ENCODE measurements at places on chromosomes 13 and 19.

- DNase-seq: peak; percentile 3
These were observed 2.8 kb upstream of the CEACAM5 start for GRCh38 chr19:41705393-41706174.

DNA sequence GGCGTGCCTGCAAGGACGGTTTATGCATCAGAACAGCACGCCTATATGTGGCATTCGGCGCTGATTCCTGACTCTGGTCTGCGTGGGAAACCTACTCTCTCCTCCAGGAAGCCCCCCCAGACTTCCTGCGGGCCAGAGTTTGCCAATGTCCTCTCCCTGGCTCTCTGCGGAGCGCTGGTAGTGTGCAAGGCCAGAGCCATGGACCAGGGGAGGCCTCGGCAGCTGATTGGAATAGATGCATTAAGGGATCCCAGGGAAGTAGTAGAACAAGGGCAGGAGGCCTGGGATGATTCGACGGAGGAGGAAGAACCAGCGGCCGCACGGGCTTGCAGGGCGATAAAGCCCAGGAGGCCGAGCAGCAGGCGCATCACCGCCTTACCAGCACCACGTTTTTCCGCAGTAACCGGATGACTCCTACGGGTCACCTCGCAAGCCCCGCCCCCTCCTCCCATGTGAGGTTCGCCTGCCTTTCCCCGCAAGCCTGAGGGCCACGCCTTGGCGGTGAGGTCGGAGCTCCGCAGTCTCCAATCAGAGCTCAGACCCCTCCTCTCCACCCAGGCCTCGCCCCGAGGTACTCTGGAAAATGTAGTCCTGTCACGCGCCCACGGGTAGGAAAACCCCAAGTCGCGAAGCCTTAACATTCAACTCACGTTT, 5.0 kb downstream of the CLEC11A start:
- no peak for DNase-seq

DNA sequence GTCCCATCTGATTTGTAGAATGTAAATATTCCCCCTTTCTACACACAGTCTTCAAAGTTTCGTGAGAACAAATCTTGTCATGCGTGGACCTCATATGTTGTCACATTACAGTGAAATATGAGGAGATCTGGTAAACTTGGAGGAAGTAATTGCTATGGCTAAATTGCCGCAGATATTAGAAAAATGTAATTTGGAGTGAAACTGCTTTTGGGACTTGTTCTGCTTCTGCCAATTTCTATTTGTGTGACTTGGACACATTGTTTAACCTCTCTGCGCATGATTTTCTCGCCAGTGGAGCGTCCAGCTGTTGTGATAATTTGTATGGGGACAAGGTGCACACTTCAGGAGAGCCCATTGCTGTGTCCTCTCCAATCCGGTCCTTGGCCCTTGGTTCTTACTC, 693.1 kb upstream of the SLC10A2 start:
- DNase-seq: no peak

DNA sequence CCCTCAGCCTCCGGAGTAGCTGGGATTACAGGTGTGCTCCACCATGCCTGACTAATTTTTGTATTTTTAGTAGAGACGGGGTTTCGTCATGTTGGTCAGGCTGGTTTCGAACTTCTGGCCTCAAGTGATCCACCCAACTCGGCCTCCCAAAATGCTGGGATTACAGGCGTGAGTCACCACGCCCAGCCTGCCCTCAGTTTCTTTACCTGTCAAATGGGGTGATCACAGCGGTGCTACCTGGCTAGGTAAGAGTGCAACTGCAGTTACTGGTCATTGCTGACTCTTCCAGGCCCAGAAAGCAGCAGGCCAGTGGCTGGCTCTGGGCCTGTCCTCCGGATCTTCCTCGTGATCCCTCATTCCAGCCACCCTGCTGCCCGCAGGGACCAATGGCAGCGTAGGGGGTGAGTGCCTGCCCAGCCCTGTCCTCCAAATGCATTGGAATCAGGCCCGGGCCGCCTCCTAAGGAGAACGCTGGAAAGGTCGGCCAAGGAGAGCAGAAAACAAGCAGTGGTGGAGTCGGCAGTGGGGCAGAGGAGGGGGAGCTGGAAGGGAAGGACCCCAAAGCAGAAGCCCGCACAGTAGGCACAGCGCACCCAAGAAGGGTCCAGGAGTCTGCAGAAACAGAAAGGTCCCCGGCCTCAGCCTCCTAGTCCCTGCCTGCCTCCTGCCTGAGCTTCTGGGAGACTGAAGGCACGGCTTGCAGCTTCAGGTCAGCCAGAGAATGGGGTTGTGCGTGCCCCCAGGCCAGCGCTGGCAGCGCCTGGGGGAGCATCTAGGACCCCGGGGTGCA, 1.8 kb upstream of the SLC27A1 start:
- DNase-seq: no peak

GRCh38 chr19:18254546-18255503, 19.4 kb downstream of the IQCN start:
- DNase-seq: no peak

DNA sequence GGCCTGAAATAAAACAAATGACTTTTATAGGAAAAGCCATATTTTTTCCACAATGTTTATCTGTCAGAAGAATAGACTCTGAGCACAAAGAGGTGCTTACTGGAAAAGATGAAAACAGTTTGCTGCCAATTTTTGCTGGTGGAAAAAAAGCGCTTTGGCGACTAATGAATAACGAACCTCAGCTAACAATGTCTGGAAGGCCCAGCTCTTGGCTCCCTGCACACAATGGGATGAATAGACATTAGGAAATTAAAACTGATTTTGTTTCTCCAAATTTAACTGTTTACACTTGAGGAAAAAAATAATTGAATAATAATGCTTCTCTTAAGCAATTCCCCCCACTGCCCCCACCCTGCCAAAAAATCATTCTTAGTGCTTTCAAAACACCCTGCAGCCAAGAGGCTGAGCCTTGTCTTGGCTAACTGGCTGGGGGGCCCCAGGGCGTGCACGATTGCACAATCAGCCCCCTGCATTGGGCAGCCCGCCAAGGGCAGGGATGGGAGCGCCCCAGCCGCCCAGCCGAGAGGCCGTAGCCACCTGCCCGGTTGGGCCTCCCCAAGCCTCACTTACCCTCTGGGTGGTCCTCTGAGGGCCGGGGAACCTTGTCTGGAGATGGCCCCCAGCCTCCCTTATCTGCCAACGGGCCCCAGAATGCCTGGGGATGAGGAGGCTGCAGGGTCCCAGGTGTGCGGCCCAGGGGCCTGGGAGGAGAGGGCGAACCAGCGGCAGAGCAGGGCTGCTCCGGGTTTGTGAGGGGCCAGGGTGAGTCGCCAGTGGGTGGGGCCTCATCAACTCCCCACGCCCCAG, 16.8 kb downstream of the CEBPG start:
- no peak for DNase-seq

- no peak for DNase-seq
These were observed 653 bp downstream of the MVB12A start for GRCh38 chr19:17420475-17420924.

- DNase-seq: no peak
These were observed 818.9 kb downstream of the OLFM4 start for GRCh38 chr13:53847502-53847901.

DNA sequence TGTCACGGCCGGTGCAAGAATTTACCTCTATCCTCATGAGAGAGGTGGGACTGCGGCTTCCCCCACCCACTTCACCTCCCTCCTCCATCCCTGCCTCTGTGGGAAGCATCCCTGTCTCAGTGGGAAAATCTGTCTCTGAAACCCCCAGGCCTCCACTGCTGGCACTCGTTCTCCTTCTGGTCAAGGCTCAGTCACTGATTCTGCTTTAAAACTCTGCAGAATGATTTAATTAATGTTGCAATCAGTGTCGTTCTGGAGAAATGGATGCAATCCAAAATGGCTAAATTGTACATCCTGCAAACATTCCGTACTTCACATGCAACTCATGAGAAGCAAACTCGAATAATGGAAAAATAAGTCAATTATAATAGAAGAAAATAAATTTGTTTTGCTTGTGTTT, 5.6 kb downstream of the RASL11A start:
- DNase-seq: peak; percentile 56

- DNase-seq: no peak
These were observed 613.9 kb downstream of the TBC1D4 start for GRCh38 chr13:74868049-74868448.

- DNase-seq: no peak
These were observed 22.9 kb downstream of the TEX29 start for GRCh38 chr13:111343186-111343805.

GRCh38 chr19:42051166-42052115, 18.6 kb downstream of the GRIK5 start:
- no peak for DNase-seq

GRCh38 chr13:32031025-32031814, at the start of gene FRY:
FRY (plus strand) TSS chr13:32031774; CDS start chr13:32031796, 22 bp downstream.
- peak; percentile 32 for DNase-seq

GRCh38 chr13:32639502-32640105, 53.4 kb downstream of the PDS5B start:
- DNase-seq: peak; percentile 38

DNA sequence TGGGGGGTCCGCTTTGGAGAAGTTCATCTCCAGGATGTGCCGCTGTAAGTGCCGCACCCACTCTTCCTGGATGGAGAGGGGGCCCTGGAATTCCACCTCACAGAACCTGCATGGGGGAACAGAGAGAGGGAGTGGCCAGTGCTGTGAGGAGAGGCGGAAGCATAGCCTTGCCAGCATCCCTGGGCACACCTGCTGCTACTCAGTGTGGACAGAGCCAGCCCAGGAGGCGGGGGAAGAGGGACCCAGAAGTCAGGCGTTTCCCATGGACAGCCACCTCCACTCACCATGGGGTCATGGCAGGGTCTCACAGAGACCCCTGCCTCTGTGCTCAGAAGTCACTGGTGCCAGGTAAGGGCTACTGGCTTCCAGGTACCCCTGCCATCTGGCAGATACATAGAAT, 4.3 kb upstream of the AKAP8L start:
- DNase-seq: no peak

DNA sequence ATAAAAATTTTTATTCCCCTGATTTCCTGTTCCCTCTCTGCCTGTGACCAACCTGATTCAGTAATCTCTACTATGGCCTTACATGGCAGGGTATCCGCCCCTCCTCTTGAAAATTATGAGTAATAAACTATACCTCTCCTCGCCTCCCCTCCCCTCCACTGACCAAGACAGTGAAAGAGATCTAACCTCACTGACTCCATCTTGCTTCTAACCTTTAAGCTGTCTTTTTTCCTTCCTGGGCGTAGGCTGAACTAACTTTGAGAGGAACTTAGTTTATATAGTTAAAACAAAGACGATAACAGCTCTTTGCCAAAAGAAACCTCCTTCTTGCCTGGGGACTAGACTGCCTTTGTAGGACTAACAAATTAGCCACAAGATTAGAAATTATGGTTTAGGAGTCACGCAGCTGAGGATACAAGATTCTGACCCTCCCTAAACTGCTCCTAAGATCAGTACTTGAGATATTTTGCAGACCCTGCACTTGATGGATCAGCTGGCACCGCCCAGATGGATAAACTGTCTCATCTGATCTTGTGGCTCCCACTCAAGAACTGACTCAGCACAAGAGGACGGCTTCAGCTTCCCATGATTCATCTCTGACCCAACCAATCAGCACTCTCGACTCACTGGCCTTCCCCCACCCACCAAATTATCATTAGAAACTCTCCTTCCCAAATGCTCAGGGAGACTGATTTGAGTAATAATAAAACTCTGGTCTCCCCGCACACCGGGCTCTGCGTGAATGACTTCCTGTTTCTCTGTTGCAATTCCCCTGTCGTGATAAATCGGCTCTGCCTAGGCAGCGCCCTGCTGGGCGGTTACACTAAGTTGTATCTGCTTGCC, 187.1 kb downstream of the TDRD3 start:
- DNase-seq: peak; percentile 75

- no peak for DNase-seq
These were observed 8.8 kb upstream of the GPC6 start for GRCh38 chr13:93217721-93218261.

GRCh38 chr13:73782450-73783449, 351.5 kb downstream of the KLF12 start:
- DNase-seq: no peak

- no peak for DNase-seq
These were observed 14.7 kb downstream of the RRAS start for GRCh38 chr19:49624967-49625910.

DNA sequence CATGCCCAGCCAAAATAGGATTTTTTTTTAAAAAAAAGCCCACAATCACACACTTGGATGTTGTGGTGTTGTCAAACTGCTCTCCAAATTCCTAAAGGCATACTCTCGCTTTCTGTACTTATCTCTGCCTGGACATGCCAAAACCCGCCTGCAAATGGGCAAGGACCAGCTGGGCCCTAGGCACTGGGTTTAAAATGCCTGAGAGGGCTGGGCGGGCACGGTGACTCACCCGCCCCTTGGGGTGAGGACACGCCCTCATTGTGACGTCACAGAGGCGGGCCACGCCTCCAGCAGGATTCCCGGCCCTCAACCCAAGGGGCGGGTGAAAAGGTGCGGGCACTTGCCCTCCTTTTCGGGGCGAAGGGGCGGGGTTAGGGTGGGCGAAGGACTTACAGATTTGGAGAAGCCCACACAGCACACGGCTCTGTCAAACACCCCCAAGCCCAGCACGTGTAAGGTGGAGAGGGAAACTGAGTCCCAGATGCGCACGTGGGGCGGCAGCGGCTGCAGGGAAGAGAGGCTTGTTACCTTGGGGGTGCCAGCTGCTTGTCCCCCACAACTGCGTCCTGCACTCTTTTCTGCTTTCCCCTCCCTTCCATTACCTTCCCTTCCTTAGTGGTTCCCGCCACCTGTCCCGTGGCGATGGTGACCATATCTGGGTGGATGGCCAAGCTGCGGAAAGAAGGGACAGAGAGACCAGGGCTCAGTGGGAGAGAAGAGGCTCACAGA, 6.6 kb downstream of the EML2 start:
- DNase-seq: peak; percentile 78

DNA sequence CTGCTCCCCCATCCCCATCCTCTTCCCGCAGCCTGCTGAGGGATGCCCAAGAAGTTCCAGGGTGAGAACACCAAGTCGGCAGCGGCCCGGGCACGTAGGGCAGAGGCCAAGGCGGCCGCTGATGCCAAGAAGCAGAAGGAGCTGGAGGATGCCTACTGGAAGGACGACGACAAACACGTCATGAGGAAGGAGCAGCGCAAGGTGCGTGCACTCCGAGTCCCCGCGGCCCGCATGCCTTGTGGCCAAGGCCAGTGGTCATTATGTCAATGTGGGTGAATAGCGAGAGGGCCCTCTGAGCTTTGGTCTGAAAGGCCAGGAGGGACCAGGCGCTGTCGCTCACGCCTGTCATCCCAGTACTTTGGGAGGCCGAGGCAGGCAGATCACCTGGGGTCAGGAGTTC, 3.6 kb downstream of the CCDC124 start:
- no peak for DNase-seq

GRCh38 chr13:38875186-38875875, 115.3 kb downstream of the STOML3 start:
- DNase-seq: no peak

GRCh38 chr13:37118016-37118415, 12.6 kb upstream of the CSNK1A1L start:
- DNase-seq: no peak

DNA sequence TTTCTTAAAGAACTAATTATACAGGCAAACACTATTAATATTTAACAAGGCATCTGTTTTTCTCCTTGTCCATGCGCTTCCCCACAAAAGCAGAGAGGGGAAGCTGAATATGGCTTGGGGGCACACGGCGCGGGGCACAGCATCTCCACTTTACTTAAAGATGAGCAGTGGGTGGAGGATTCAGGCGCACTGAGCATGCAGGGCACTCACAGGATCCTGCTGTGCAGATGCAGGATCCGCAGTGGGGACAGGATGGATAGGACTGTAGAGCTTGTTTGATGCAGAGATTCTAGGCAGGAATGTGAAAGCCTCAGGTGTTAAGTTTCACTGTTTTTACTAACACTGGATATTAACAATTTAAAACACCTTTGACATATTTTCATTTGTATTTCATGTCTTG, 43.3 kb downstream of the ATP11A start:
- no peak for DNase-seq

Data from GM04504 (cell line).